Smooth muscle cell of the pulmonary artery (primary cell): ENCODE measurements at places on chromosomes 12 and 14. TPM values are rescaled to one million over a fixed set of nuclear protein-coding genes. Genes with fewer than 3 reads are reported as not detected.

FOXM1 gene
- total RNA-seq: 3.5 and 4.5 TPM in 2 replicates

TPPP2 gene
- not detected in 2 replicates for total RNA-seq

HRK gene
- 0.07 and 0.76 TPM in 2 replicates for total RNA-seq

RD3L gene
- total RNA-seq: not detected in 2 replicates

FOXG1 gene
- 0.76 and 1.6 TPM in 2 replicates for total RNA-seq

DTX3 gene
- total RNA-seq: 15.6 and 24.3 TPM in 2 replicates

KRT73 gene
- total RNA-seq: not detected in 2 replicates

NAV3 gene
- total RNA-seq: 94.9 and 132 TPM in 2 replicates

ADGRD1 gene
- total RNA-seq: 1.4 and 3.1 TPM in 2 replicates

ITPK1 gene
- 23.3 and 31.7 TPM in 2 replicates for total RNA-seq

STAB2 gene
- total RNA-seq: 0.33 TPM in 1 of 2 replicates, not detected in the other

IL23A gene
- not detected in 2 replicates for total RNA-seq

ACOT6 gene
- total RNA-seq: not detected in 2 replicates

EPYC gene
- not detected in 2 replicates for total RNA-seq

LRRC10 gene
- not detected in 2 replicates for total RNA-seq

PRKD1 gene
- 15.4 and 40.5 TPM in 2 replicates for total RNA-seq

ARHGEF25 gene
- 31.5 and 31.7 TPM in 2 replicates for total RNA-seq

OTOGL gene
- 0.07 and 0.39 TPM in 2 replicates for total RNA-seq

FAM186B gene
- total RNA-seq: 0.20 and 0.40 TPM in 2 replicates

MYH6 gene
- total RNA-seq: not detected in 2 replicates

LRTM2 gene
- not detected in 2 replicates for total RNA-seq

P2RX2 gene
- not detected in 2 replicates for total RNA-seq

NID2 gene
- 183 and 734 TPM in 2 replicates for total RNA-seq
